GM12892 (cell line): ENCODE measurements at places on chromosomes 16 and 17.
A peak's percentile ranks its signal among the peaks of the same experiment; 100 is the strongest.

DNA sequence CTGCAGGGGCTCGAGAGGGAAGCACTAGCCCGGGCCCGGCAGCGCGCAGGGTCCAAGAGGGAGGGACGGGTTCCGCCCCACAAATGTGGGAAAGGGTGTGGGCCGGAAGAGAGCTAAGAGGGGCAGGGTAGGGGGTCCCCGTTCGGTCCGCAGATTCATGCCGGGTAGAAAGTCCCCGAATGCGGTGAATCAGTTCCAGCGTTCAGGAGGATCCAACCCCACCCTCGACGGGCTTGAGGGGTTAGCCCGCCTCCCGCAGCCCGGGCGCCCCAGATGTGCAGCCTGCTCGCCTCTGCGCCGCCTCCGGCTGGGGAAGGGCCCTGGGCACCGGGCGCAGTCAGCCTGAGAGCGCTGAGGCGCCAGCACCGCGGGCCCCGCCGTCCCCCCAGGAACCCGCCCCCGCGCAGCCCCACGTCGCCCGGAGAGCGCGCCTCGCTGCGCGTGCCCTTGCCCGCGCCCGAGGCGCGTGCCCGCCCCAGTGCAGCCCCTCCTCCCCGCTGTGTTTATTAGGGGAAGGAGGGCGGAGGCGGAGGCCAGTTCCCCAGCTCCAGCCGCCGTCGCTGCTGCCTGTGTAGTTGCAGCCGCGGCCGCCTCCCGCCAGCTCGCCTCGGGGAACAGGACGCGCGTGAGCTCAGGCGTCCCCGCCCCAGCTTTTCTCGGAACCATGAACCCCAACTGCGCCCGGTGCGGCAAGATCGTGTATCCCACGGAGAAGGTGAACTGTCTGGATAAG lies at the start of gene LASP1:
Gene LASP1, plus strand, starts transcription at position 533 of the 733 bp plus-strand sequence. Its CDS starts 132 bp downstream, at position 665.
- peak; percentile 81 for DNase-seq

- no peak for DNase-seq
Observed at GRCh38 chr16:73568769-73569168, 520.8 kb upstream of the ZFHX3 start.

- DNase-seq, result no peak
Observed at GRCh38 chr17:60577147-60577915, 22.7 kb upstream of the PPM1D start.

DNA sequence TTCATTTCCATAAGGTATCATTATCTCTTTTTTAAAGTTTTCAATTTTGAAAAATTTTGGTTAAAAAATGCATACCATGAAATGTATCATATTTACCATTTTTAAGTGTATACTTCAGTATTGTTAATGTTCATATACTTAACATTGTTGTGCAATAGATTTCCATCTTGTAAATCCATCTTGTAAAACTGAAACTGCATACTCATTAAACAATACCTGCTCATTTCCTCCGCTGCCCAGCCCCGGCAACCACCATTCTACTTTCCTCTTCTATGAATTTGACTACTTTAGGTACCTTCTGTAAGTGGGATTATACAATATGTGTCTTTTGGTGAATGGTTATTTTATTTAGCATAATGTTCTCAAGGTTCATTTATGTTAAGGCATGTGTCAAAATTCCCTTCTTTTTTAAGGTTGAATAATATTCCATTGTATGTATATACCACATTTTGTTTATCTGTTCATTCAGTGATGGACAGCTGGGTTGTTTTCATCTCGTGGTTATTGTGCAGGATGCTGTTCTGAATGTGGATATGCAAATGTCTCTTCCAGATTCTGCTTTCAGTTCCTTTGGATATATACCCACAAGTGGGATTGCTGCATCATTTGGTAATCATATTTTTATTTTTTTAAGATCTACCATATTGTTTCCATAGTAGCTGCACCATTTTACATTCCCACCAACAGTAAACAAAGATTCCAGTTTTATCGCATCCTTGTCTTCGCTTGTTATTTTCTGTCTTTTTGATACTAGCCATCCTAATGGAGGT lies 6.7 kb downstream of the CCL2 start:
- DNase-seq, result no peak

DNA sequence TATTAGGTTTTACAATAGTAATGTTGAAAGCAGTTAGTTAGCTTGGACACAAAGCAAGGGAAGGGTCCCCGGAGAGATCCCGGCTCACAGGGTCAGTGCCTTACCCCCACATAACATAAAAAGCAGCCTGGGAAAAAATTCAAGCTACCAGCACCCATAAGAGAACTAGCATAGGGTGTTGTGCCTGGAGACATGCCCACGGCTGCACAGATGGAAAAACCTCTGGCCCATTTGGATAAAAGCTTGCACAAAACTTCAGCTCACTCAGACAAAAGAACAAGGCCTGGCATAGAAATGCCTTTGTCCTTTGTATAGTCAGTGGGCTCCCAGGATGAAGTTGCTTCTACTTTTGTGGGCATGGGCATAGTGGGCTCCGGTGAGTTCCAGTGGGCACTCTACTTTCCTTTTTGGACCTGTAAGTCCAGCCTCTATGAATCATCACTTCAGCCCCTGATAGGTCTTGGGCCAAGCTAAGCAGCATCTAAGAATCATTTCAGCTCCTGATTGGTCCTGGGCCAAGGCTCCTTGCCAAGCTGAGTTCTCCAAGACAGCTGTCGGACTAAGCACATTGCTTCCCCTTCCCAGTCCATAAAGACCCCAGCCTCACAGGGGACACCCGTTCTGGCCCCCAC lies 1.3 kb upstream of the RDM1 start:
- no peak for DNase-seq

DNA sequence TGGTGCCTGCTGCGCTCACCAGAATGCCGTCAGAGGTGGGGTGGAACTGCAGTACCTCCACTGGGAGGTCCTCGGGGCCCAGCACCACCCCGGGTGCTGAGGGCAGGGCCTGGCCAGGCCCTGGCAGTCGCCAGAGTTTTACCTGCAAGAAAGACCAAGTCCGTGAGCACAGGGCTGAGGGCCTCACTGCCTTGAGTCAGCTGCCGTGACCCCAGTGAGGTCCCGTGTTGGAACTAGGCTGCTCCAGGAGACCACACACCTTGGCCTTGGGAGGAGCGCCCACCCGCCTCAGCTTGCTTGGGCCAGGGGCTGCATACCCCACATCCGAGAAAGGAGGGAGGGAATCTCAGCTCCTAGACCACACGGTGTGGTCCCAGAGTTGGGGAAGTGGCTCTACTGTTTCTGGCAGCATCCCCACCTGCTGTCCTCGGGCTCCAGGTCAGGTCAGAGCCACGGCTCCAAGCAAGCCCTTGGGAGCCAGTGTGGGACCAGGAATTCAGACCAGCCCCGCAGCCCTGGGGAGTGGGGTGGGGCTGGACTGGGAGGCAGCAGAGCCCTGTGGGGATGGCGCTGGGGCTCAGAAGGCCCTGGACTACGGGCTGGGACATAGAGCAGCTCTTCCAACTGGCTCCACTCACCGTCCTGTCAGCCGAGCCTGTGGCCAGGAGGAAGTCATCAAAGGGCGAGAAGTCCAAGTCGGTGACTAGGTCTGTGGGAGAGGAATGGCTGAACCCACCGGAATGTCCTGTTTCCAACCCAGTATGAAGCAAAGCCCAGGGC lies 8.7 kb downstream of the CORO7 start:
- no peak for DNase-seq

GRCh38 chr17:52160136-52160567 lies 1.6 kb upstream of the CA10 start:
- no peak for DNase-seq
